ENCODE measurements at places on chromosomes 11 and 22.

DNA sequence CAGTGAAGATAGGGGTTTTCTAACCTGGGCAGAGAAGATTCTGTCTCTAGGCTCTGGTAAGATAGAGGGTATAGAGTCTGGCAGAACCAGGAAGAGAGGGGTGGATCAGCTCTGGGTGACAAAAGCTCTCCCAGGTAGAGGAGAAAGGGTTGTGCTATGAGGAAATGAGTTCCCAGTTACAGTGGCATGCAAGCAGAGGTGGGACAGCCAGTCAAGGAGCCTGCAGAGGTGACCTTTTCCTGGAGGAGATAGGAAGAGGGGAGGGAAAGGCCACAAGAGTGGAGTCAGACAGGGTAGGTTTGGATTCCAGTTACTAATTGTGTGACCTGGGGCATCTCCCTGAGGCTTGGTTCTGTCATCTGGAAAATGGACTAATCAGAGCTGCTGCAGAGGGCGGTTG, 3.4 kb upstream of the CAPN5 start:
- no peak for DNase-seq

DNA sequence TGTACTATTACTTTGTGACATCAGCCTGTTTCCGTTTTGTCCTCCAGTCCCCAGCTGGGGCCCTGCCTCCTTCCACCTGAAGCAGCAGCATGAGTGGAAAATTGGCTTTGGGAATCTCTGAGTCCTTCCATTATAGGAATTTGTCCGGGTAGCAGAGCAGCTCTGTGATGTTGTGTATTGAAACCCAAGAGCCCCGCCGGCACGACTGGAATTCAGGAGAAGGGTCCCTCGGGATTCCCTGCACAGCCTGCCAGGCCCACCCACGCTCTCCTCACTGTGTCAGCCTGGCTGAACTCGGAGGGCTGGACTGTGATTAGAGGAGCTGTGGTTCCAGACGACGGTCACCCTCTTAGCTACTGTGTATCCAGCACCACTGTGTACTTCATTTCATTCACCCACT, 18.8 kb upstream of the TSPAN18 start:
- no peak for DNase-seq

DNA sequence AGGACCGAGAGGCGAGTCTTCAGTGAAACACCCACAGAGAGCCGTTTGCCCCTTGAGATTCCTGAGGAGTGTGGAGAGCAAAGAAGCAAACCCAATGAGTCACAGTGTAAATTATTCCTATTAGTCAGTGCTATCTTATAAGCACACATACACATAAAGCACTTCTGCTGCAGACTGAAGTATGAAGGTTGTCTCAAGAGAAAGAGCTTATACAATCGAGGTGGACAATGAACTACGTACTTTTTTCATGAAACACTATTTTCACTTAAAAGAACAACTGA, 37.3 kb downstream of the GALNT18 start:
- no peak for DNase-seq

DNA sequence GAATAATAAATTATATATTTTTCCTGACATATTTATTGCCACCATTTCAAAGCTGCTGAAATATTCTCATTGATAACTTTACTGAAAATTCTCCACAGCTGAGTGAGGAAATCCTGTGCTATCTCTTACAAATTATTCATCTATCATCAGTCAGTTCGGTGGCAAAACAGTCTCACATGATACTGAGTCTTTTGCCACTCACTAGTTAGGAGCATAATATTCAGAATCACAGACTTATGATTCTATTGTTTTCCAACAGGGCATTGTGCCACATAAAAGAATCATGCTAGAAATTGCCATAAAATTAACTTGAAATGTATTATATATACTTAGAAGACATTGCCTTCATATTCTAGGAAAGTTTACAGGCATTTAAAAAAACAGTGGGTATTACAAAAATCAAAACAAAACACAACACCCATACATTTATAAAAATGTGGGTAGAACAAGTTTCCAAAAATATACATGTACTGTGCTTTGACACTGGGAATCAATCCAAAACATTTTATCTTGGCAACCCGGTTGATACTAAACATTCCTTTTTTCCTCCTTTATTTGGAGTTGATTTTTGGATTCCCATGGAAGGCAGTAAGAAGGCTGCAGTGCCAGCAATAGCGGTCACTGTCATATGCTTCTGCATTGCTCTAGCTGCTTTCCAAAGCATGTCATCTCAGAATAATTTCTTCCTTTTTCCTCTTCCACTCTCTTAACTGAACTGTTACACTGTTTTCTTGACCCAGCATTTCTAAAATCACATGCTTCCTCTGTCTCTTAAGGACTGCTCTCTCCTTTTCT, 42.5 kb downstream of the ATG16L2 start:
- DNase-seq: no peak

- DNase-seq: no peak
These were observed 387.9 kb upstream of the ANO3 start for GRCh38 chr11:25943777-25944661.

DNA sequence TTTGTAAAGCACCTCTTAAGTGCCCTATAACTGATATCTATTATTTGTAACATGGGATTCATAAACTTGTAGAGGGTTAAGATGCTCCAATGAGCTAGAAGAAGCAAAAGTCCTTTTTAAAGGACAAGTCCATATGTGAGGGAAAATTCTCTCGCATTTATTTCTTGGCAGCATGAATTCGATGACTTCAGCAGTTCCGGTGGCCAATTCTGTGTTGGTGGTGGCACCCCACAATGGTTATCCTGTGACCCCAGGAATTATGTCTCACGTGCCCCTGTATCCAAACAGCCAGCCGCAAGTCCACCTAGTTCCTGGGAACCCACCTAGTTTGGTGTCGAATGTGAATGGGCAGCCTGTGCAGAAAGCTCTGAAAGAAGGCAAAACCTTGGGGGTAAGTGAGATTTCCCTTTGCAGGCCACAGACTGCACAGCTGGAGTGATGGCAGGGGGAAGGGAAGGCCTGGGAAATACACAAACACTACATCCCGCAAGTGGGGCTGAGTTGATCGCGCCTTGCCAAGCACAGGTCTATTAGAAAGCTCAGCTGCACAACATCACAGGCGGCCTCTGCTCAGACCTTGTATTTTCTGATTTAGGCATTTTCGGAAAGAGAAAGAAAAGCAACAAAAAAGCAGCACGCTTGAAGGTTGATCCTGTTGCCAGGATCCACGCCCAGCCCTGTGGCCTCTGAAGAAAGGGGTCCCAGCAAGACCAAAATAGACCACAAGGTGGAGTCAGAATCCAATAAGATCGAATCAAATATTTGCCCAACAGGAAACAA, 1.5 kb downstream of the MS4A8 start:
- no peak for DNase-seq

GRCh38 chr22:19806213-19807160, 45.9 kb downstream of the TBX1 start:
- no peak for DNase-seq

DNA sequence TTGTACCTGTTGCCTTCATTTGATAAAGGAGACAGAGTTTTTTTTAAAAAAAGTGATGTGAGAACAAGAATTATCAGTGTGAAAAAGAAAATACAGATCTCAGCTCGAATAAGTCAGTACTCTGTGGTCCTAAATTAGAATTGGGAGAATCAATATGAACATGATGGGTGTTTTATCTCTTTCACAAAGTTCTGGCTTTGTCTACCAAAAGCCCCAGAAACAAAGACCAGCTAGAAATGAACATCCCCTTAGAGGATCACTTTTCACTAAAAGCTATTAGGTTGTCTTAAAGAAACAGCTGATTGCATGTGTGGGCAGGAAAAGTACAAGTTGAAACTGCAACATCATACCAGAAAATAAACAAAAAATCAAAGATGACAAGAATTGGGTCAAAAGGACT, 8.4 kb upstream of the ST14 start:
- DNase-seq: no peak

DNA sequence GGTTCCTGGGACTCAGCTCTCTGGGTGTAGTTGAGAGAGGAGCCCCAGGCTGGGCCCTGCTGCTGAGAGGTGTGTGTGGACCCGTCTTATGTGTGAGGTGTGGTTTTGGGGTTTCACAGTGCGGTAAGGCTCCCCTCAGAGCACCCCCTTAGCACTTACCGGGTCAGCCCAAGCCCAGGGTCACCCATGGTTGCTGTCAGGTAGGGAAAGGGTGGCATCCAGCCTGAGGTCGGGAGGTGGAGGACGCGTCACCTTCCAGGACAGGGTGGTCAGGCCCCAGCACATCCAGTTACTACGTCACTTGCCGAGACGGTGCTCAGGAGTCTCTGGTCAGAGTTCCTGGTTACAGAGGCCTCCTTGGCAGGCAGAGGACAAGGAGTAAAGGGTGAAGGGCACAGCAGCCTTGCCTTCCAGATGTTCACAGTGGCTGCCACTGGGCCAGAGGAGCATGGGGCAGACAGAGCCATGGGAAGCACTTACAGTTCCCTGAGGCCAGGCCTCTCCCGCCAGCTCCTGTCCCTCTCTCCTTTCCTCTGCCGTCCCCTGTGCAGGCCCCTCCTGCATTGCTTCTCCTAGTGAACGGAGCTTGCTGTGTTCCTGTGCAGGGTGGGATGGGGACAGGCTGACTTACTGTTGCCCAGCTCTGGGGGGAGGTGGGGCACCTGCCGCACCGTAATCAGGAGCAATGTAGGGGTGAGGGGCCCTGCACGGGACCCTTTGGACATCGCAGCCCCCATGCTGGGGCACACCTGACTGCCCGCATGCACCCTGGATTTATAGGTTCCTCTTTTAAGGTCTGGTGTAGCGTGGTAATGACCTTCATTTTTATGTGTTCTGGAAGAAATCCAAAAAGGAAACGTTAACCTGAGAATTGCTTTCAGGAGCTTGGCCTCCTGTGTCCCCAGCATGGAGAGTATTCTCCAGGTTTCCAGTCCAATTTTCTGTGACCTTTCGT, 285.9 kb downstream of the TBC1D22A start:
- DNase-seq: no peak

DNA sequence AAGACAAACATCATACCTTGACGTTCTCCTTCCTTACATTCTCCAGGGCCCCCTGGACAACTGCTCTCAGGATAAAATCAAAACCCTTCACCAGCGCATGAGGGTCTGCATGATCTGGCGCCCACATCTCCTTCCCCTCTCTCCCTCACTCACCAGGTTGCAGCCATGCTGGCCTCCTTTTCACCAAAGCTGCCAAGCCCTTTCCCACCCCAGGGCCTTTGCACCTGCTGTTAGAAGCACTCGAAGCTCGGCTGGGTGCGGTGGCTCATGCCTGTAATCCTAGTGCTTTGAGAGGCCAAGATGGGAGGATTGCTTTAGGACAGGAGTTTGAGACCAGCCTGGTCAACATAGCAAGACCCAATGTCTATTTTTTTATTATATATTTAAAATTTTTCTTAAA, 56.1 kb upstream of the NUP50 start:
- no peak for DNase-seq

GRCh38 chr11:99918761-99919160, 768.3 kb upstream of the ARHGAP42 start:
- no peak for DNase-seq
